Parietal lobe (tissue), 2 donors: ENCODE measurements at places on chromosomes 3 and 15. TPM values are rescaled to one million over a fixed set of nuclear protein-coding genes. Genes with fewer than 3 reads are reported as not detected.

TAGLN3 gene
- total RNA-seq, result 141 TPM

CYP8B1 gene
- not detected for total RNA-seq

PEAK1 gene
- total RNA-seq, result 27.2 TPM

TERC gene
- 57.6 TPM for total RNA-seq

CFAP91 gene
- total RNA-seq, result 13.5 TPM

GPR15 gene
- total RNA-seq, result not detected

IQCH gene
- total RNA-seq, result 2.8 TPM

CELF6 gene
- total RNA-seq, result 15.7 TPM

CCK gene
- 7.8 TPM for total RNA-seq

CIB2 gene
- 18.8 TPM for total RNA-seq

MAGEF1 gene
- total RNA-seq, result 40.1 TPM

DAZL gene
- not detected for total RNA-seq
